Effector CD4-positive, alpha-beta T cell (primary cell): ENCODE measurements at places on chromosomes 2 and 18.

DNA sequence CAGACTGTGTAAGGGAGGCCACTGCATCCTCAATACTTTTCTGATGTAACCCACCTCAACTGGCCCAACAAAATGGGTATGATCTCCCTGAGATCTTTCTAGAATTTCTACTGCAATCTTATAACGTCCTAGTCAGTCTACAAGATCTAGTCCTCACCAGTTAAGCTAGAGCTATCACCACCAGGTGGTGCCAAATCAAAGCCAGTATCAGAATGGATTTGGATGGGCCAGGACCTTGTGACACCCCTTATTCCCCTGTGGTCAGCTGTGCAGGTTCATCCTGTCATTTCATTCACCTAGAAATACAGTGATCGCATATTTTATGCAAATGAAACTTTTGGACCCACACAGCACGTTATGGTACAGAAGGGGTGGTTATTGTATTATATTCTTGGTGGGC, 90.3 kb downstream of the OLA1 start:
- DNase-seq: no peak

DNA sequence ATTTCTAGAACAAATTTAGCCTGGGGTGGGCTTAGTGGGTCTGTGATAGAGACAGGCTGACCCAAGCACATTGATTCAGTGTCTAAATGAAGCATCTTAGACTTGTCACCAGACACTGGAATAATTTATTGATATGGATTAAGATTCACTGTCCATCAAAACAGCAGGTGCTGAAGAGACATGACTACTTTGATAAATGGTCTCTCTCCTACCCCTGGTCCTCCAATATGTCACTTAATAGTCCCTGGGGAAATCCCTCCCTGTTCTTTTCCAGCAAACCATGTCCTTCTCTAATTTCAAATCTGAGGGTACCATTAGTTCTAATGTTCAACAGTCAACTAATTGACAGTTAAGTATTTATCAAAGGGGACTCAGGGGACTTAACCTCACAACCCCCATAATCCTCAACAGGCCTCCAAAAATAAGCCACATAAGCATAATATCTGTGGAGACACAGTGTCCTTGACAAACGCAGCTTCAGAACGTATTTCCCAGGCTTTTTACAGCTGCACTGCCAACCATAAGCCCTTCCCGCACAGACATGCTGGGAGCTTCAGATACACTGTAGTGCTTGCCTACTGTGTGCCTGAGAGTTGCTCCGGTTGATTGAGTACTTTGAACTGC, 391.0 kb downstream of the THSD7B start:
- no peak for DNase-seq

- DNase-seq: no peak
These were observed 234.9 kb downstream of the PHLPP1 start for GRCh38 chr18:62950246-62950645.

- no peak for DNase-seq
These were observed 742.3 kb upstream of the SLC8A1 start for GRCh38 chr2:41194230-41194629.
